ENCODE measurements at places on chromosomes 11 and 22.
A peak's percentile ranks its signal among the peaks of the same experiment; 100 is the strongest.

DNA sequence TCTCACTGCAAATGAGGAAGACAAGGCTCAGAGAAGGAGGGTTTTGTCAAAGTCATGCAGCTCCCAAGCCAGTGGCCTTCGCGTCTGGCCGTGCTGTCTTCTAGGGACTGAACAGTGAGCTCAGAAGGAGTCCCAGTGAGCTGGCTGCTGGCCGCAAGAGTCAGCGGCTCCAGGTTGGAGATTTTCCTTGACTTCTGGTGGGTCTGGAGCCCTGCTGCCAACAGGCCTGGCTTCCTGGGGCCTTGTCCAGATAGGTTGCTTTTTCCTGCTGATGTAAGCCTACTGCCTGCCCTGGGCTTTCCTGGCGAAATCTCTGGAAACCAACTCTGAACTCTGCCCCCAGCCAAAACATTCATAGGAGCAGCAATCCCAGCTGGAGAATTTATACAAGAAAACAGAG lies 272.7 kb upstream of the CADM1 start:
- no peak for DNase-seq

DNA sequence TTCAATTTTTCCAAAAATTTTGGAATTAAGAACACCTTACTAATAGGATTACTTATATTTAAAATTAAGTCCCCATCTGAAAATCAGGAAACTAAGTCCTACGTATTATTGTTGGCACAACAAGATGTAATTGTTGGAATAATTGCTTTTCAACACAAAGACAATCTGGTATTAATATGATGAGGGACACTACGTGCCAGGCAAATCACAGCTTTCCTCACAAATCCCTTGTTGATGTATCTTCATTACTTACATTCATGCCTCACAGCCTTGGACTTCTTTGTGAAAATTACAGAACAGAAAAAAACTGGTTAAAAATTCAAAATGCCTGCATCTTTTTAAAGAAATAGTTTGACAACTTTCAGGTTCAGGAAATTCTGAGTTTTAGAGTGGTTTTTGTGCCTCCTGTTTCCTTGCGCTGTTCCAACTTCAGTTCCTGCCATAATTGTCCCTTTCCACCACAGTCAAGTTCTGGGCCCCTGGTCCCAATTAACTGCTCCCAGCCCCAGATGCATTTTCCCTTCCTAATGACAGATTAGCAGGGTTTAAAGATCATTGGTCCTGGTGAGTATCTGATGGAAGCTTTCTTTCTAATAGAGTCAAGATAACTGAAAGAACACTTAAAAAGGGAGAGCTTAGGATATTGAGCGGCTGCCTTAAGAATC lies 23.3 kb upstream of the CCDC34 start:
- no peak for DNase-seq

DNA sequence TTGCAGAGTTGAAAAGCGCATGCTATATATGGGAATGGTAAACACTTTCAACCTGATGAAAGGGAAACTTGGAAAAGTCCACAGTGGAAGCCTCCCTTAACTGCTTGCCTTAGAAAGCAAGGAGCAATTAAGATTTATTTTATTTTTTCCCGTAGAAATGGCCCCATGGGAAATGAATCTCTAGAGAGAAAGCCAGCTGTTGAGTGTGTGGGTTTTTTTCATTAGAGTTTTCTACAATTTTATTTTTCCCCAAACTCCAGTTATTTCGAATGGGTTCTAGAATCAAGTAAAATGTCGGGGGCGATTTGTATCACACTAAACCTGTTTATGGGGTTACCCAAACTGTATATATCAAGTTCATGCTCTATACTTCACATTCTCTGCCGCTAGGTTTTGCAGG lies at the start of gene OR5M3:
Gene OR5M3, minus strand, starts transcription at position 101 of the 400 bp plus-strand sequence. CDS start 2,855 bp downstream, outside the sequence.
- no peak for DNase-seq

GRCh38 chr11:13479688-13480087 lies 16.1 kb downstream of the PTH start:
- no peak for DNase-seq

DNA sequence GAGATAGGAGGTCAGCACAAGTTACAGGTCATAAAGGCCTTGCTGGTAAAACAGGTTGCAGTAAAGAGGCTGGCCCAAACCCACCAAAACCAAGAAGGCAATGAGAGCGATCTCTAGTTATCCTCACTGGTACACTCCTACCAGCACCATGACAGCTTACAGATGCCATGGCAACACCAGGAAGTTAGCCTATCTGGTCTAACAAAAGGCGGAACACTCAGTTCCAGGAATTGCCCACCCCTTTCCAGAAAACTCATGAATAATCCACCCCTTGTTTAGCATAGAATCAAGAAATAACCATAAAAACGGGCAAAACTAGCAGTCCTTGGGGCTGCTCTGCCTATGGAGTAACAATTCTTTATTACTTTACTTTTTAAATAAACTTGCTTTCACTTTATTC lies 43.5 kb upstream of the B3GAT1 start:
- no peak for DNase-seq

- DNase-seq = no peak
Measured at GRCh38 chr22:28914201-28914600, 30.8 kb downstream of the ZNRF3 start.

- no peak for DNase-seq
Measured at GRCh38 chr22:49946612-49947295, 13.8 kb upstream of the PIM3 start.

- DNase-seq = no peak
Measured at GRCh38 chr22:33476206-33476605, 418.0 kb upstream of the SYN3 start.

DNA sequence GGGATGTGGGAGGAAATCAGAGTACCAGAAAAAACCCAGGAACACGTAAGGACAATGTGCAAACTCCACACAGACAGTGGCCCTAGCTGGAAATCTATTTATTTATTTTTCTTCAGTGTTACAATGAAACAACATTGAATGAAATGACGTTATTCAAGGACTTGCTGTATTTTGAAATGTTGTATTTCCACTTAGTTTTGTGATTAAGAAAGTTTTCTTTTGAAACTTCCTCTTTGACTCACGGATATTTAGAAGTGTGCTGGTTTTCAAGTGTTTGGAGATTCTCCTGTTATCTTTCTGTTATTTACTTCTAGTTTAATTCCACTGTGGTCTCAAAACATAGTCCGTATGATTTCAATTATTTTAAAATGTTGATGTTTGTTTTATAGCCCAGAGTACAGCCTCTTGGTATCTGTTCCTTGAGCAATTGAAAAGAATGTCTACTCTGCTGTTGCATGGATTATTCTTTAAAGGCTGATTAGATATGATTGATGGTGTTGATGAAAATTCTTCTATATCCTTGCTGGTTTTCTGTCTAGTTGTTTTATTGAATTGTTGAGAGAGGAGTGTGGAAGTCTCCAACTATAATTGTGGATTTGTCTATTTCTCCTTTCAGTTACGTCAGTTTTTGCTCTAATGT lies 141.0 kb downstream of the ARHGAP20 start:
- DNase-seq = no peak

- DNase-seq = no peak
Measured at GRCh38 chr11:76589964-76590950, 80.3 kb downstream of the LRRC32 start.

GRCh38 chr22:41369837-41370236 lies 11.9 kb upstream of the TEF start:
- no peak for DNase-seq

DNA sequence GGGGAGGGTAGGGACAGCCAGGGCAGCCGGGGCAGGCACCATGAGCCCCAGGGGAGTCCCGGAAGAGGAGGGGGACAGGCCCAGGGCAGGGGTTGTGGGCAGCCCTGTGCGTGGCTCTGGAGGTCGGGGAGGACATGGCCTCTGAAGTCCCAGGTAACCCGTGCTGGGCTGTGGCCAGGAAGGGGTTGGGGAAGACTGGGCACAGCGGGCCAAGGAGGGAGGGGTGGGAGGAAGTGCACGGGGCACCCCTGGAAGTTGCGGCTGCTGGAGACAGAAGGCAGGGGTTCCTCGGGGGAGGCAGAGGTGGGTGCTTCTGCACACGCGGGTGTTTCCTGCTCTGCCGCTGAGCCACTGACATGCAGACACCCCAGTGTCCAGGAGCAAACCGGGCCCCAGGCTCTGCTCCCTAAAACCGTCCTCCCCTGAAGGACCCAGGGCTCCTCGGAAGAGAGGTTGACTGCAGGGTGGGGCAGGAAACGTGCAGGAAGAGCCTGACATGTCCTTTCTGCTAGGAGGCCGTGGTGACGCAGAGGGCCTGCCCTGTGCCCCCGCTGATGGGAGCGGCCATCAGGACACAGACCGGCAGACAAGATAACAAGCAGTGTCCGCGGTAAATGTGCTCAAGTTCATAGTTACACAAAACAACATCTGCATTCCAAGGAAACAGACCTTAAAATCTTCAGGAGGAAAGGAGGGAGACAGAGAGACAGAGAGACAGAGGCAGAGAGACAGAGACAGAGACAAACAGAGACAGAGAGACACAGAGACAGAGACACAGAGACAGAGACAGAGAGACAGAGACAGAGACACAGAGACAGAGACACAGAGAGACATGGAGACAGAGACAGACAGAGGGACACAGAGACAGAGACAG lies 5.7 kb downstream of the TNNI2 start:
- no peak for DNase-seq

- peak; percentile 16 for DNase-seq
Measured at GRCh38 chr22:49332691-49333090, 495.0 kb downstream of the BRD1 start.

Data from islet precursor cell (in vitro differentiated cells).